ENCODE measurements at places on chromosomes 1 and 21. TPM values are rescaled to one million over a fixed set of nuclear protein-coding genes. Genes with fewer than 3 reads are reported as not detected.
A peak's percentile ranks its signal among the peaks of the same experiment; 100 is the strongest.

GRCh38 chr1:151998611-151999362 is 5.1 kb upstream of the S100A10 start:
- DNase-seq = no peak

INSRR gene
- 0.31 TPM for polyA plus RNA-seq

DNA sequence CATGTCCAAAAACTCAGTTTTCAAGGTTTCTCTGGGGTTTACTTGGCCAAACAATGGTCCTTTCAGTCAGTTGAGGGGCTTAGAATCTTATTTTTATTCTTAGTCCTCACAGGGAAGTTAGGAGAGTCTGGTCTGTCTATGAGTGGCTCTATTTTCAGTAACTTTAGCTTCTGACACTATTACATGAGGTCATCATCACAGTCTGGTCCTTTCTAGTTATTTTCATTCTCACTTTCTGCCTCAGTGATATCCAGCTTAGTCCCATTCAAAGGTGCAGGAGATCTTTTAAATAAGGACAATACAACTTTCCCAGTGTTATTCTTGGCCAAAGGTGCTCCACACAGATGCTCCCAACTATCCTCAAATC is 30.0 kb upstream of the FGGY start:
- DNase-seq = no peak

DNA sequence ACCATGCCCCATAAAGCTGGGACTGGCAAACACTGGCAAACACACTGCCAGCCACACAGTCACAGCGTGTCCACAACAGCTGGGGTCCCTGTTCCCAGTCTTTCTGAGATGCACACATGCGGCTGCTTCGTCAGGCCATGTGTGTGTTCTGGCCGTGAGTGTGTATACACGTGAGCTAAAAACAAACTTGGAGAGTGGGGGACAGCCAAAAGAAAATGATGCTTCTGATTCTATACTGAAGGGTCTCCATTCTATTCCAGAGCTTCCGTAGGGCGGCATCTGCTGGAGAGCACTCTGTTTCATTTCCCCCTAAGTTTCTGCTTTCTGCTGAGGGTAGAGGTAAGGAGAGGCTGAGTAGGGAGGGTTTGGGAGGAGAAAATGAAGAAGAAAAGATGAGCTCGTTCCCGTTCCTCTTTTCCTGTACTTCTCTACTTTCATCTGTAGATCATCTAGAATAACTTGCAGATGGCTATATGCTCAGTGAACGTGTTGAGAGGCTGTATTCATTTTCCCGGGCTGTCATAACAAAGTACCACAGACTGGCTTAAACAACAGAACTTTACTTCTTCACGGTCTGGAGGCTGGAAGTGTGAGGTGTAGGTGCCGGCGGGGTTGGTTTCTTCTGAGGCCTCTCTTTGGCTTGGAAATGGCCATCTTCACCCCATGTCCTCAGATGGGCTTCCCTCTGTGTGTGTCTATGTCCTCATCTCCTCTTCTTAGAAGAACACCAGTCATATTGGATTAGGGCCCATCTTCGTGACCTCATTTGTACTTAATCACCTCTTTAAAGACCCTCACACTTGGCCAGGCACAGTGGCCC is 151.6 kb downstream of the TOMM20 start:
- no peak for DNase-seq

DNA sequence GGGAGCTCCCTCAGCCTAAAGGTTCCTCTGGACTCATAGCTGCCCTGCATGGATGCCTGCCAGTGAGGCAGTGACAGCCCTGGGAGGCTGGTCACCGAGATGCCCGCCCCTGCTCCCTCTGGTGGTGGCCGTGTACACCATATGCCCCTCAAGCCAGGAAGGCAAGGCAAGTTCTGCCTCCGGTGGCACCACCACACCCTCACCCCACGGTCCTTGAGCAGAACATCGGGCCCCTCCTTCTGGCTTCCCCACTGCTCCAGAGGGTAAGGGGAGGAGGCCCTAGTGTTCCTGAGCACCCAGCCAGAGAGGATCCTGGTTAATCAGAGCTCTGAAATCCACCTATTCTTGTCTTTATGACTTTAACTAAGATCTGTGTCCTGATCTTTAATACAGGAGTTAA is 1.5 kb upstream of the S100A14 start:
- no peak for DNase-seq

GRCh38 chr1:7962014-7962335 is 464 bp downstream of the PARK7 start:
- DNase-seq = no peak

CNST gene
- polyA plus RNA-seq = 12.2 TPM

CD84 gene
- 1.5 TPM for polyA plus RNA-seq

DNA sequence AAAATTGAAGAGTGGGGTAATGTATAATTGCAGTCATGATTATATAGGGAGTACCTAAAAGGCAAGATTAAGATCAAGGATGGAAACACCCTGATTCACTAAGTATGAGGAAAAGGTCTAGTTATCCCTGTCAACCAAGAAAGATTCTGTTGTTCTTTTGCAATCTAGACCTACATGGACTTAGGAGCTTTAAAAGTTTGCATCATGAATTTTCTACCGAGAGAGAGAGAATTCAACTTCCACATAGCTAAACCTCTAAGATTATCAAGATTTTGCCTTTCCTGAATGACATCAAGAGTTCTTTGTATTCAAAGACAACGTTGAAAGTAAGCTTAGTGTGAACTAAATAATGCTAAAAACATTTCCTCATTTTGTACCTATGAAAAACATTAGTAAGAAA is 78.8 kb upstream of the RBM34 start:
- DNase-seq = no peak

DNA sequence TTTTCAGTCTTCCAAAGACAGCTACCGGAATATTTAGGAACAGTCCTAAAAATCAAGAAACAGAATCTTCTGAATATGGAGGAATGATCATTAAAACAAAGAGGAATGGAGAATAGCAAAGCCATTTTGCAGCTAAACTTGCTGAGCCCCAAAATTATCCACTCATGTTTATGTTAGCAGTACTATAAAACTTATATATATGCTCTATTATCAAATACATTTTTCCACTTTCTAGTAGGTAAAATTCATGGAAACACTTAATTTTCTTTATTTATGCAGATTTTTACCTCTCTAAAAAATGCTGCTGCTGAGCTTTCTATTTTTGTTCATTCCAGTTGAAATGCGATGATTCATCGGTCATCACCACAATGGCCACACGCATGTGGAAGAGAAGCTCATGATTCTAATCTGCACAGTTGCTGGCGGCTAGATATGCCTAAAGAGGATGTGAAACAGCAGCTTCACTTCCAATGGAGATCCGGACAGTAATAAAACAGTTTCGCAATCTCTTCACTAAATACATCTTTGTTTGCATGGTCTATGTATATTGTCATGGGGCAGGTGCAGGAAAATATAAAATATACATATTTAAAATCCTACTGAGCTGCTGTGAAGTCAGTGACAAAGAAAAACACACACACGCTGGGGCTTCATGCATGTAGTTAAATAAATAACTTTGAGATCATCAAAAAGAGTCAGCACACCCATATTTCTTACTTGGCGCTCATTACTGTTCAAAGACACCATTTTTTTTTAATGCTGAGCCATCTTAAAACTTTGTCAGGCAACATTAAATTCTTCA is 292.2 kb downstream of the SMYD3 start:
- DNase-seq = peak; percentile 17

- no peak for DNase-seq
Observed at GRCh38 chr1:160826546-160826945, 30.6 kb downstream of the LY9 start.

GRCh38 chr1:97063532-97063931 is 341.9 kb downstream of the PTBP2 start:
- no peak for DNase-seq

GRCh38 chr21:32816261-32816660 is 44.7 kb upstream of the PAXBP1 start:
- DNase-seq = no peak

DNA sequence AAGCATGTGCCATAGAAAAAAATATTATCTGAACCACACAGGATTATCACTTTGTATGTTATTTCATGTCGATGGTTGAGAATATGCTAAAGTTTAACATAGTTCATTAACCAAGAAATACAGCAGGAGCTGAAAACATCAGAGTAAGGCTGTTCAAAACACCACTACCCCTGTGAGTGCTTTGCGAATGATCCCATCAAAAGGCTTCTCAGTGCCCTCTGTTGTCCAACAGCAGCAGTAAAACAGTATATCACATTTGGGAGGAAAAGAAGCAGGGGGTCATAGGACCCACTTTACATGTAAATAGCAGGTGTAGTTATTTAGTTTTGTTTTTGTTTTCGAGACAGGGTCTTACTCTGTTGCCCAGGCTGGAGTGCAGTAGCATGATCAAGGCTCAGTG is 289.4 kb upstream of the FMN2 start:
- no peak for DNase-seq

DNA sequence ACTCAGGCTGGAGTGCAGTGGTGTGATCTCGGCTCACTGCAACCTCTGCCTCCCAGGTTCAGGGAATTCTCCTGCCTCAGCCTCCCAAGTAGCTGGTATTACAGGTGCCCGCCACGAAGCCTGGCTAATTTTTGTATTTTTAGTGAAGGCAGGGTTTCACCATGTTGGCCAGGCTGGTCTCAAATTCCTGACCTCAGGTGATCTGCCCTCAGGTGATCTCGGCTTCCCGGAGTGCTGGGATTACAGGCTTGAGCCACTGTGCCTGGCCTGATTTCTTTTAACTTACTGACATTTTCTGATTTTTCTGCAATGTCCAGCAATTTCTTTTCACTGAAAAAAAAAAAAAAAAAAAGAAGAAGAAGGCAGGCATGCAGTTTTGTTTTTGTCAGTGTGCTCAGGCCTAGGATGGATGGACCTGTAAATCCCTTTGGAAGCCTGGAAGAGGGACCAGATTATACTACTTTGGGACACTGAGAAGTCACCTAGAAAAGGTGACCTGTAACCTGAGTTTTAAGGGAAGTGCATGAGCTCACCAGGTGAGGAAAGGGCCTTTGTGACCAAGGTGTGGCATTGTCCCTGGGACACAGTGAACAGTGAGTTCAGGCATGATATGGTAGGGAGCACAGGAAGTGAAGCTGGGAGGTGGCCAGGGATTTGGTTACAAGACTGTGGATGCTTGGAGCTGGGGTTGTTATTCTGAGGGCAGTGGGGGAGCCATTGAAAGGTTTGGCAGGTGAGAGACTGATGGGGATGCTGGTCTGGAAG is 2.7 kb upstream of the TMEM61 start:
- no peak for DNase-seq

GRCh38 chr1:206856674-206857464 is 8.6 kb upstream of the IL20 start:
- DNase-seq = no peak

GRCh38 chr1:94974241-94974640 is 47.3 kb upstream of the CNN3 start:
- peak; percentile 83 for DNase-seq

Measured in muscle of arm (tissue), 14 donors.